ENCODE measurements at places on chromosomes 1 and 21. TPM values are rescaled to one million over a fixed set of nuclear protein-coding genes. Genes with fewer than 3 reads are reported as not detected.

- no peak for DNase-seq
These were observed 369.7 kb downstream of the DPYD start for GRCh38 chr1:97551113-97551512.

- DNase-seq: no peak
These were observed 7.3 kb downstream of the TMEM35B start for GRCh38 chr1:34977858-34978257.

- no peak for DNase-seq
These were observed 87.0 kb downstream of the DPYD start for GRCh38 chr1:97833881-97834280.

The TFF1 gene
- not detected for total RNA-seq

- DNase-seq: no peak
These were observed 12.3 kb downstream of the FRRS1 start for GRCh38 chr1:99754055-99754626.

DNA sequence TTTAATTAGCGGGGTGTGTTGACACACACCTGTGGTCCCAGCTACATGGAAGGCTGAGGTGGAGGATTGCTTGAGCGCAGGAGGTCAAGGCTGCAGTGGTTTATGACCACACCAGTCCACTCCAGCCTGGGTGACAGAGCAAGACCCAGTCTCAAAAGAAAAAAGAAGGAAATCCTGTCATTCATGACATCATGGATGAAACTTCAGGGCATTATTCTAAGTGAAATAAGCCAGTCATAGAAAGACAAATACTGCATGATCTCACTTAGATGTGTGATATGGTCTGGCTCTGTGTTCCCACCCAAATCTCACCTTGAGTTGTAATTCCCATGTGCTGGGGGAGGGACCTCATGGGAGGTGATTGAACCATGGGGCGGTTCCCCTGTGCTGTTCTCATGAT is 82.6 kb downstream of the MT1HL1 start:
- no peak for DNase-seq

The APCS gene
- total RNA-seq: 0.32 TPM

GRCh38 chr21:44598061-44598460 is 2.3 kb upstream of the KRTAP10-7 start:
- DNase-seq: no peak

GRCh38 chr1:225670806-225671733 is 18.1 kb upstream of the ENAH start:
- no peak for DNase-seq

Data from Right ventricle myocardium superior (tissue), 1 donor.